ENCODE measurements at places on chromosomes 7 and 10.

GRCh38 chr7:28554802-28555471, 142.6 kb downstream of the CREB5 start:
- no peak for DNase-seq

DNA sequence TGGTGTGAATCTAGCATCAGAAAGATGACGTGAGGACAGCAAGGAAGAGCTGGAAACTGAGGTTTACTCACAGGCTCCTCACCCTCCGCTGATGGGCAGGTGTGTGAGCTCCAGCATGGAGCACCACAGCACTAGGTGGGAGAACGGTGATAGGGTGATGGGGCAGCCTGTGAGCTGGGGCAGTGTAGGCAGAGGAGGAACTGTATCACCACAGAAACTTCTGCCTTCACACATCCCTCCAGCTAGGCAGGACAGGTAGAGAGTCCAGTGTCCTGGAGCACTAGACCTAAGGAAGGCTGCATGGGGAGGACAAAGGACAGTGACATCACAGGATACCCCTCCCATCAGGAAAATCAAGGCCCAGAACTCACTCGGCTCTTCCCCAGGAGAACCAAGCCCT, 241.8 kb upstream of the PRSS58 start:
- no peak for DNase-seq

GRCh38 chr7:16697507-16698199, 51.7 kb downstream of the BZW2 start:
- no peak for DNase-seq

- no peak for DNase-seq
Observed at GRCh38 chr7:147014286-147014955, 897.8 kb downstream of the CNTNAP2 start.

GRCh38 chr7:3867863-3868262, 566.8 kb downstream of the SDK1 start:
- no peak for DNase-seq

- no peak for DNase-seq
Observed at GRCh38 chr10:70856454-70856853, 31.9 kb downstream of the PCBD1 start.

DNA sequence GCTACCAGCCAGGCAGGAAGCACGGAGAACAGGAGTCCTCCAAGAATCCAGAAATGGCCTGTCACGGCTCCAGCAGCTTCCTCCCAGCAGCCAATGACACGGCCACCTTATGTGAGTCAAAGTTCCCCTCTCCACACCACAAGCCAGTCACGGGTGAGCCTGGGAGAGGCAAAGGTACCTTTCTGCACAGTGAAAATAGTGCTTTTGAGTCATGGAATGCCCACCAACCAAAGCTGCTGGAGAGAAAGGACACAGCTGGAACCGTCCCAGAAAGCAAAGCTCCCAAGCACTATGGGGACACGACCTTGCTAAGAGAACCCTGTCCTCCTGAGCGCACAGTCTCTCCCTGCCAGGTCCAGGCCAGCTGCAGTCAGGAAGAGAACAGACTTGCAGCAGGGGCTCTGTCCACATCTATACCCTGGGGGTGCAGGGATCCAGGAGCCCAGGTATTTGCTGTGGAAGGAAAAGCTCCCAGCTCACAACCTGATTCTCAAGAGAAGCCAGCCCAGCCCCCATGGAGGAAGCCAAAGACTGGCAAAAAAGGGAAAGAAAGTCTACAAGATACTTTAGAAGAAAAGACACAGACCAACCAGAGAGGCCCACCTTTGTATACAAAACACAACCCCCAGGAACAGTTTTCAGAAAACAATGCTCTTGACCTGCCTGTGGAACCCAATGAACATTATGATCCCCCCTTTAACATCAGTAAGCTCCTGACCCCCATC, 24.4 kb downstream of the C10orf71 start:
- no peak for DNase-seq

GRCh38 chr10:2051108-2051507, 313.8 kb upstream of the ADARB2 start:
- DNase-seq = no peak

DNA sequence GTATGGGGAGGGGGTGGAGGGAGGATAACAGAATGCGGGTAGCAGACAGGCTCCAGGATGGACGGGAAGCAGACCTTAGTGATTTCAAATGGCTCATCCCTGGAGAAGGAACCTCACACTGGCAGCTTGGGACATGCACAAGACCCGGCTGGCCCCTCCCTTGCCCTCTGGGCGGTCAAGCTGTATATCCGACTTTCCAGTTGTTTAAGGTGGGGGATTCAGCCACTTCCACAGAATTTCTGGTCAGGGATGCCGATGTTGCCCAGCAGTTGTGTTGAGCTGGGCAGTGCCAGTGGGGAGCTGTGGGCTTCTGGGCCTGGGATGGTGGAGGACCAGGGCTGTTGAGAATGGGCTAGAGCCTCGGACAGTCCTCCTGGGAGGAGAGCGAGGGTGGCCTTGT, 38.8 kb downstream of the GBX1 start:
- no peak for DNase-seq

DNA sequence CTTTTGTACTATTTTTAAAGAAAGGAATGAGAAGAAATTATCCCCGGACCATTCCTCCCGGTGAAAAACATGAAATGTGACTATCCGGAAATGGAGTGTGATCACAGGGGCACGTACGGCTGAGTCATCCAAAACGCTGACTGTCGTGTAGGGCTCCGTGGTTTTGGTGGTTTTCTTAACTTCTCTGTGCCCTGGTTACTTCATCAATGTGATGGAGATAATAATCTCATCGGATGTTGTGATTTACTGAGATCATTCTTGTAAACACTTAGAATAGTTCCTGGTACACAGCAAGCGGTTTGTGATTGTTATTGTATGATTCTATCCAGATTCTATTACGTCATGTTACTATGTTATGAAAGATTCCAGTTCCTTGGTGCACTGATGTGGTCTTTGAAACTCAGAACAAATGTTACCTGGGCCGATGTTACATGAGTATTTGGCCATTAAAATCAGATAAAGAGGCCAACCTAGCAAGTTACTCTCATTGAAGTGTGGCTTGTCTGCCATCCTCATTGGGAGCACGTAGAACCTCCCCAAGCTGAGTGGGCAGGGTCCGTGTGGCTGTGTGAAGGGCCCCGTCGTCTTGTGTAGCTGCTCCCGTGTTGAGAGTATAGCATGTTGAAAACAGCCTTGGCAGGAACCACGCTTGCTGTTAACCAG, 99.5 kb downstream of the CAMK1D start:
- peak; percentile 77 for DNase-seq

DNA sequence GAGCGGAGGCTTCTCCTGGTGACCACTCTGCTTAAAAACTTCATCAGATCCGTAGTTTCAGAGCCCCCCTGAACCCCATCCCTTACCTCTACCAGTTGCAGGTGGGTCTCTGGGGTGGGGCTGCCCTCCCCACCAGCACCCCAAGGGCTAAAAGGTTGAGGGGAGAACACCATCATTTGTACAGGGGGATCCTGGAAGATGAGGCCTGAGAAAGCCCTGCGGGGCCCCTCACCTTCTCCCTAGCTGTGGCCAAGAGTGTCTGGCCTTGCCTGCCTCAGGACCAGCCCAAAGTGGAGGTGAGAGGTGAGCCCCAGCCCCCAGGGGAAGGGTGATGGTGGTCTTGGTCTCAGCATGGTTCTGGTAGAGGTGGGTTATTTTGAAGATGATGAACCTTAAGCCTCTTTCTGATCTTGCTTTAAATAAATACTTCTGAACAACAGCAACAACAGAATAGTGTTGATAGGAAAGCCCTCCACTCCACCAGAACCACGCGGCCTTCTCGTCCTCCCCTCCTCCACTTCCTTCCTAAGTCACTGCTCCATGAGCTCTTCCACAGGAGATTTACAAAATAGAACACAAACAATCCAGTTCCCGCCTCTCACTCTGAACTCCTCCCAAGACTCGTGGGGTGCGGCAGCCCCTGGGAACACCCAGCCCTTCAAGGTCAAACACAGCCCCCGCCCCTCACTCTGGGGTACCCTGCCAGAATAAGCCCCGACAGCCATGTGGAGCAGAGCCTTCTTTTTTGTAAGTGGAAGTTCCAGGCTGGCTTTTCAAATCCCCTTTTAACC, 169.1 kb downstream of the EGFR start:
- DNase-seq = no peak

- DNase-seq = no peak
Observed at GRCh38 chr7:93856323-93856722, 34.2 kb downstream of the TFPI2 start.

- no peak for DNase-seq
Observed at GRCh38 chr10:85926986-85927385, 439.6 kb downstream of the GRID1 start.

DNA sequence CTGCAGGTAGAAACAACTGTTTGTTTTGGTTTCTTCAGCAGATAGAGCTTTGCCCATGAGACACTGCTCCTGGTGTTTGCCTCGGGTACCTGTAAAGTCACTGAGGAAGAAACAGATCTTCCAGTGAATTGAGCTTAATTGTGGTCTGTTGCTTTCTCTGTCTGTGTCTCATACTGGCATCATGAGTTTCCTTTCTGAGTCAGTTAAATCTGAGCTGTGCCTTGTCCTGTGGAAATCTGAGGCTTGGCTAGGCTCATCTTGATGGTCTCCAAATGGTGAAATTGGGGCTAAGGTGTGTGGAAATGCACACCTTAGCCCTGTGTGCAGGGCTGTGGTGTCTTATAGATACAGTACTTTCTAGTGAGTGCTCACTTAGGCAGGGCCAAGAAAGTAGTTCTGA, 67.4 kb downstream of the GBF1 start:
- no peak for DNase-seq

GRCh38 chr7:48384180-48384752, 213.0 kb downstream of the ABCA13 start:
- no peak for DNase-seq

GRCh38 chr10:119542988-119543813, 682 bp upstream of the RGS10 start:
- DNase-seq = peak; percentile 70

GRCh38 chr10:96301616-96302015, 2.6 kb upstream of the DNTT start:
- DNase-seq = no peak

DNA sequence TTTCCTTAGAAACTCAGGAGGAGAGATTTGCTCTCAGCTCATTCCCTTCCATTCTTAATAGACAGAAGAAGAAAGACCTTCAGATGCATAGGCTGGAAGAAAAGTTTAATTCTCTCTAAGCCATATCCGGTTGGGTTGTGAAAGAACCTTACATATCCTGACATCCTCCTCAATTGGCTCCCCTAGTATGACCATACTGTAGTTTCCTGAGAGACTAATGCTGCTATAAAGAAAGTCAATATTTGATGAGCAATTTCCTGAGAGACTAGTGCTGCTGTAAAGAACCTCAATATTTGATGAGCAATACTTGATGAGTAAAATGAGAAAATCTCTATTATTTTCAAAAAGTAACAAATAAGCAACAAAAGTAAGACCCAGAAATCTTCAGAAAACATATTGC, 888.5 kb upstream of the SORCS1 start:
- no peak for DNase-seq

- DNase-seq = no peak
Observed at GRCh38 chr10:24385776-24386175, 176.8 kb downstream of the KIAA1217 start.

- DNase-seq = no peak
Observed at GRCh38 chr7:1995426-1995825, 237.3 kb downstream of the MAD1L1 start.

GRCh38 chr7:91876391-91877133, 3.9 kb downstream of the MTERF1 start:
- no peak for DNase-seq

- no peak for DNase-seq
Observed at GRCh38 chr7:79774150-79774549, 320.7 kb upstream of the MAGI2 start.

DNA sequence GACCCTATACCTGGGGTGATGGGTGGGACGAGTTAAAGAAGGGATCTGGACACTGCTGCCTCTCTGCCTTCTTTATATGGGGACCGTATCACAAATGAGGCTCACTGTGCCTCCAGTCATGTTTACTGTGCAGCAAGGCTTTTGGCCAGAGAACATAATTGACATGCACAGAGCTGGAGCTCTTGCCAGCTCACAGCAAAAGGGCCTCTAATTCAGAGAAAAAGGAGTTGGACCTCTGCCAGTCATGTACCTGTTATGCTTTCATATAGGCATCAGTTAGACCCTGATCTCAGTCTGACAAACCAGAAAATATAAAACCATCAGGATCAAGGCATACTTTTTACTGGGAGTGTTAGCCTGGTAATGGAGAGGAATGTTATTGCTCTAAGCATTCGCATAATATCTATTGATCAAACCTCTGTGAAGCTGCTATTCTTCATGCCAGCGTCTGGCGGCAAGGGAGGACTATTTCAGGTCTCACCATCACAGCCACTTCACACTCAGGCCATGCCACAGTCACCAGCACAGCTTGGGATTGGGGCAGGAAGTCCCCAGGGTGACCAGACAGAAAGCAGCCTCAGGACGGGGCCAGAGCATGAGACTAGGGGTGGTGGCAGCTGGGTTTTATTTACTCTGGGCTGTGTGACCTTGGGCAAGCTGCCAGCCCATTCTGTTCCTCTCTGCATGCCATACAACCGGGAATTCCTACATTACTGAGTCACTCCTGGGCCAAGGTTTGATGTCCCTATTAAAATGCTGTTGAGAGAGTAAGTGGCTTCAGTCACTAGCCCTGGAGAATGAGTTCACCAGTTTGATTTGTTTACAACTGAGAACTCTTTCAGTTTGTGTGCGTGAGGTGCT, 90.1 kb downstream of the NPSR1 start:
- no peak for DNase-seq

DNA sequence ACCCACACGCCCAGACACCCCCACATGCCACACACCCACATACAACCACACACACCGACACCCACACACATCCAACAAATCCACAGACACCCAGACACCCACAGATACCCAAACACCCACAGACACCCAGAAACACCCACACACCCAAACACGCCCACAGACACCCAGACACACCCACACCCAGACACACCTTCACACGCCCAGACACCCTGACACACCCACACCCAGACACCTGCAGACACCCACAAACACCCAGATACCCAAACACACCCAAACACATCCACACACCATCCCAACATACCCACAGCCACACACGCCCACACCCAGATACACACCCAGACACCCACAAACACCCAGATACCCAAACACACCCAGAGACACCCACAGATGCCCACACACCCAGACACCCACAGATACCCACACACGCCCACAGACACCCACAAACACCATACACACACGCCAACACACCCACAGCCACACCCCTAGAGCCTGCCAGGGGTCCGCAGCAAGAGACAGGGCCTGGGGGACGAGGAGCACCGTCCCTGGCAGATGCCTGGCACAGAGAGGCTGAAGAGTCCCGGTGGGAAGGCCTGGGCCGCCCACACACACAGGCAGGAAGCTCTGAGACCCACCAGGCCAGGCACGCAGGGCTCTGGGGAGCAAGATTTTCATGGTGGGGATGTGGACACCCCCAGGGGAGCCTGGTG, 28.5 kb downstream of the CYP2W1 start:
- no peak for DNase-seq

DNA sequence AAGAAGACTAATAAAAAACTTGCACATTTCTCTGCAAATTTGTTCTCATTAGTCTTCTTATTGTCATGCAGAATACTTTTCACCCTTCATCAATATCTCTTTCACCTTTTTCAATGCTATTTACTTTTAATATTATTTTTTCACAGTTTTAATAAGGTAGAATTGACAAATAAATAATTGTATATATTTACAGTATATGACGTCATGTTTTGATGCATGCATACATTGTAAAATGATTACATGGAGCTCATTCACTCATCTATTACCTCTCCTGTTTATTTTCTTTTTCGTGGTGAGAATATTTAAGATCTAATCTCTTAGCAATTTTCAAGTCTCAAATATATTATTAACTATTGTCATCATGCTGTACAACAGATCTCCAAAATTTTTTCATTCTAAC, 658.2 kb upstream of the MKI67 start:
- no peak for DNase-seq

- DNase-seq = no peak
Observed at GRCh38 chr10:75009426-75009825, 102.0 kb upstream of the SAMD8 start.

Data from stimulated activated CD4-positive, alpha-beta T cell treated with anti-CD3 and anti-CD28 coated beads, Interleukin-4, amount 100 ng/mL, for 4 hours (primary cell).